ENCODE measurements at places on chromosomes 4 and X.

DNA sequence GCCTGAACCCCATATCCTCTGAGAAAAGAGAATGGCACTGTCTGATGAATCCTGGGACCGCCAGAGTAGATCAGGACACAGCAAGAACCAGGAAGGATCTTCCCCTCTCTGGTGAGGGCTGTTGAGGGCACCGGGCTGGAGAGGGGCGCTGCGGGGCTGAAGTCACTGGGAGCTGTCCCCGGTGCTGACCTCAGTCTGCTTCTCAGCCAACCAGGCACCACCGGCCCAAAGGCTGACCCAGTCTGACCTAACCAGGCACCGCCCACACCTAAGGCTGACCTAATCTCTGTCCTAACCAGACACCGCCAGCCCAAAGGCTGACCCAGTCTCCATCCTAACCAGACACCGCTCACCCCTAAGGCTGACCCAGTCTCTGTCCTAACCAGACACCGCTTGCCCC lies 82.8 kb downstream of the CPZ start:
- DNase-seq: peak; percentile 48

- DNase-seq: no peak
These were observed 59.0 kb upstream of the AFF2 start for GRCh38 chrX:148441387-148441786.

- no peak for DNase-seq
These were observed 123.5 kb downstream of the BCOR start for GRCh38 chrX:39974270-39974669.

- no peak for DNase-seq
These were observed 33.5 kb upstream of the SCRG1 start for GRCh38 chr4:173432430-173432829.

DNA sequence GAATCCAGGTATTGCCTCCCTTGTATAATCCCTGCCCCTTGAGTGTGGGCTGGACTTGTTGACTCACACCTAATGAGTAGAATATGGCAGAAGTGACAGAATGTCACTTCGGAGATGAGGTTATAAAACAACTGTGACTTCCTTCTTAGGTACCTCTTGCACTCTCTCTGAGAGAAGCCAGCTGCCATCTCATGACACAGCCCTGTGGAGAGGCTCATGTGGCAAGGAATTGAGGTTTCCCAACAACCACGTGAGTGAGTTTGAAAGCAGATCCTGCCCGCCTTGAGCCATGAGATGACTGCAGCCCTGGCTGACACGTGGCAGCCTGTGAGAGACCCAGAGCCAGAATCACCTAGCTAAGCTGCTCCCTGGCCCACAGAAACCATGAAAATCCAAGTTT lies 13.5 kb downstream of the ASB11 start:
- DNase-seq: peak; percentile 2

DNA sequence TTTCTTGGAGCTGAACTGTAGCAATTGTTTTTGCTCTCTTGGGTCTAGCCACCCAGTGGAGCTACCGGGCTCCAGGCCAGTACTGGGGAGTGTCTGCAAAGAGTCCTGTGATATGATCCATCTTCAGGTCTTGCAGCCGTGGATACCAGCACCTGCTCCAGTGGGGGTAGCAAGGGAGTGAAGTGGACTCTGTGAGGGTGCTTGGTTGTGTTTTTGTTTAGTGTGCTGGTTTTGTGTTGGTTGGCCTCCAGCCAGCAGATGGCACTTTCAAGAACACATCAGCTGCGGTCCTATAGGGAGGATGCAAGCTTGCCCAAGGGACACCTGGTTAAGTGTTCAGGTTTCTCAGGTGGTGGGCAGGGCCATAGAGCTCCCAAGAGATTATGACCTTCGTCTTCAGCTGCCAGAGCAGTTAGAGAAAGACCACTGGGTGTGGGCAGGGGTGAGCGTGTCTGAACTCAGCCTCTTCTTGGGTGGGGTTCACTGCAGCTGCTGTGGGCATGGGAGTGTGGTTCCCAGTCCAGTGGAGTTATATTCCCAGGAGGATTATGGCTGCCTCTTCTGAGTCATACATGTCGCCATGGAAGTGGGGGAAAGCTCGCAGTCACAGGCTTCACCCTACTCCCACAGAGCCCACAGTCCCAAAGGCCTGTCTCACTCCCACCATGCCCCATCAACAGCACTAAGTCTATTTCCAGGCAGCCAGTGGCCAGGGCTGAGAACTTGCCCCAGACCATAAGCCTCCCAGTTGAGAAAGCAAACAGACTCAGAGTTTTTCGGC lies 811.6 kb downstream of the GLUD2 start:
- no peak for DNase-seq

GRCh38 chrX:15815779-15816437 lies 25.6 kb downstream of the ZRSR2 start:
- peak; percentile 51 for DNase-seq

GRCh38 chrX:143873343-143873742 lies 10.5 kb upstream of the UBE2NL start:
- DNase-seq: peak; percentile 9

GRCh38 chr4:163063891-163064290 lies 102.8 kb downstream of the NAF1 start:
- DNase-seq: peak; percentile 1

- DNase-seq: no peak
These were observed 83.8 kb upstream of the LCORL start for GRCh38 chr4:18105030-18106011.

- no peak for DNase-seq
These were observed 161.8 kb downstream of the MAB21L2 start for GRCh38 chr4:150743564-150744342.

- DNase-seq: peak; percentile 10
These were observed 58.0 kb downstream of the SH3BGRL start for GRCh38 chrX:81259714-81260395.

DNA sequence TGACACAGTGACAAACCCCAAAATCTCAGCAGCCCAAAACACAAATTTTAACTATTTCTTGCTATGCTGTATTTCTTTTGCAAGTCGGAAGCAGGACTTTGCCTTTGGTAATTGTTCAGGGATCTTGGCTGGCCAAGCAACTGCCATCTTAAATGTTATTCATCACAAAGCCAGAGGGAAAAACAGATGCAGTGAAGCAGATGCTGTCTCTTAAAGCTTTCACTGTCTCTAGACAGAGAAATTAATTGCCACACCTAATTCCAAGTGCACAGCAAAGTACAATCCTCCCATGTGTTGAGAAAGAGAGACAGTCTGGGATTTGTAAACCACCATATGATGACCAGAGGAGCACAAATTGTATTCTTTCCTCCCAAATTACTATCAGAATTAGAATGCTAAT lies 30.0 kb upstream of the GALNT7 start:
- no peak for DNase-seq

DNA sequence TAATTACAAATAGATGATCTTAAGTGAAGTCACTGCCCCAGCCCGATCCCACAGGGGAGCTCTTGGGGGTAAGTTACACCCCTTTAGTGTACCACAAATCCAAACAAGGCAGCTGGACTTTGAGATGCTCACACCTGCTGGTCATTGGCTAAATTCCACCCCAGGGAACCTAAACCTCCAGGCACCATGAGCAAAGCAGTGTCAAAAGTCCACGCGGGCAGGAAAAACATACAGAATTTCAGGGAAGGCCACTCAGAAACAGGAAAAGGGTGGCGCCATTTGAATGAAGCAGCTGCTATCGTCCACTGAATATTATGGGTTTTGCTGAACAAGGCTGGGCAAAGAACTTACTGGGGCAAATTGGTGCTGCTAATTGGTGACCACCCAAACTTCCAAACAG lies 30.9 kb downstream of the SUPT20HL1 start:
- no peak for DNase-seq

DNA sequence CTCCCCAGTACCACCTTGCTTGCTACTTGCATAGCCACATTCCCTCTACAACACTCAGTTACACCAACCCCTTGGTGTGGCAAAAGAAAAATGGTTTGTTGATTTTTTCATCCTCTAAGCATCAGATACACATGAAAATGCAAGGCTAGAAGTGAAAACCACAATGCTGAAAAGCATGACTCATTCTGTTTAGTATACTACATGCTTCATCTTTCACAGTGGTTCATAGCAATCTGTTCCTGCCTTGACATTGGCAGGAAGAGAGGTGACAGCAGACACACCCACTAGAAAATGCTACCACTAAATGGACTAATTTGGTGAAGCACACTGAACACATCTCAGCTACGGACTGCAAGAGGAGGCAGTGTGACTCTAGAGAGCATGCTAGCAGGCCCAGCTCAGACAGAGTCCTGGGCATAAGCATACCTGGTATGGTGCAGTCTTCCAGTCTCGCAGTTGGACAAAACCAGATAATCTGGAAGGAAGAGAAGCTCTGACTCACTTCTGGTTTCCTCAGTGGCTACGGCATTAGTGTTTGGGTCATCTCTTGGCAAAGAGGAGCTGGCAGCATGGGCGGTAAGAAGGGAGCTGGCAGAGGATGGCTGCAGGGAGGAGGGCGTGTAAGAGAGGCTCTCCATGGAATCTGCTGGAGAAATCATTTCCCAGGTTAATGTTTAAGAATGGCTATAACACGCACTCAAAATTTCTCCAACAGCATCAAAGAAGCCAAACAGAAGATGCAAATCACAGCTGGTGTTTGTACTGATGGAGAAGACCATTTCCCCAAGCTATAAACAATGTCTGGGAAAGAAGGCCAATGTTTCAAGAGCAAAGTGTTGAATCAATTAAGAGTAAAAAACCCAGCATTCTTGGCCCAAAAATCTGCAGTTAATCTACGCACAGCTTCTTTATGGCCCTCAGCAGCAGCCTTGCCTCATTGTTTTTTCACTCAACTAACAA lies 37.8 kb downstream of the GAB3 start:
- DNase-seq: peak; percentile 79

GRCh38 chr4:1210241-1210841 lies 38.0 kb upstream of the SPON2 start:
- DNase-seq: no peak

- peak; percentile 7 for DNase-seq
These were observed 45.2 kb downstream of the MAGEB17 start for GRCh38 chrX:16212436-16212835.

- DNase-seq: peak; percentile 28
These were observed 152.6 kb downstream of the MID1 start for GRCh38 chrX:10467793-10468192.

DNA sequence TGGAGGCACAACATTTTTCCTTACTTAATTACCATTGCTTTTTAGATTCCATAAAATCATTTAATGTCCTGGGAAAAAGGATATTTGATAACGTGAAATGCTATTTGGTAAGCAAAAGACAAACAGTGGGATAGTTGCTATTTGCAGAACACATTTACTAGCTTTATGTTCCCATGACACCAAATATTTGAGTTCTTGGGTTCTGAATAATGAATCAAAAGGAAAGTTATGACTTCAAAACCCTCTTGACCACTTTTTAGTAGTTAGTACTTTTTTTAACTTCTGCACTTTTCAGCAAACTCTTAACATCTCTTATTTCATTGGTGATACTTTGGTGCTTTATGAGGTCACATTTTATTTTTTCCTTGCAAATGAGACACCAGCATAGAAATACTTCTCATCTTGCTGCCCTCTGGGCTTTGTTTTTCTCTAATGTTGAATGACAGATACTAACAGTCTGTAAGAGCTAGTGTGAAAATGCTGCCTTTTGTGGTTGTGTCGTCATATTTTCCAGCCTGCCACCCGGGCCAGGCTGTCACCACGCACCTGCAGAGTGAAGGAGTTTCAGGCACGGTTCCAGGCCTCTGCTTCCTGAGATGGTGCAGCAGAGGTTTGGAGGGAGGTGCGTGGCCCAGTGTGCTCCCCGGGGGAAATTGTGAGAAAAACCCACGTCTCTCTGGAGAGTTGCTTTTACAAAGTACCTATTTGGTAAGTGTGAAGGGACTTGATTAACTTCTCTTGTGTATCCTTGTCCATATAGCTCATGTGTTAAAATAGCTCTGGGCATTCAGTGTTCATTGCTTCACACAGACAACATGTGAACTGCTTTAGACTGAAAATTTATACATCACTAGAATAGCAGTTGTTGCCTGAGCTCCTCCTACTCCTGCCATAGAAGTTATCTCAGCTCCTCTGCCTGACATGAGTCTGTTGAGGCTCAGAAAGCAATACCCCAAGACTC lies 34.7 kb downstream of the MSL3 start:
- peak; percentile 33 for DNase-seq

- DNase-seq: no peak
These were observed 204.6 kb downstream of the PDGFRA start for GRCh38 chr4:54433686-54434085.

GRCh38 chr4:158821228-158821971 lies 52.6 kb downstream of the FNIP2 start:
- peak; percentile 36 for DNase-seq

- DNase-seq: no peak
These were observed 59.8 kb downstream of the ZNF711 start for GRCh38 chrX:85303544-85303943.

- no peak for DNase-seq
These were observed 58.6 kb downstream of the SMAD1 start for GRCh38 chr4:145540235-145540634.

DNA sequence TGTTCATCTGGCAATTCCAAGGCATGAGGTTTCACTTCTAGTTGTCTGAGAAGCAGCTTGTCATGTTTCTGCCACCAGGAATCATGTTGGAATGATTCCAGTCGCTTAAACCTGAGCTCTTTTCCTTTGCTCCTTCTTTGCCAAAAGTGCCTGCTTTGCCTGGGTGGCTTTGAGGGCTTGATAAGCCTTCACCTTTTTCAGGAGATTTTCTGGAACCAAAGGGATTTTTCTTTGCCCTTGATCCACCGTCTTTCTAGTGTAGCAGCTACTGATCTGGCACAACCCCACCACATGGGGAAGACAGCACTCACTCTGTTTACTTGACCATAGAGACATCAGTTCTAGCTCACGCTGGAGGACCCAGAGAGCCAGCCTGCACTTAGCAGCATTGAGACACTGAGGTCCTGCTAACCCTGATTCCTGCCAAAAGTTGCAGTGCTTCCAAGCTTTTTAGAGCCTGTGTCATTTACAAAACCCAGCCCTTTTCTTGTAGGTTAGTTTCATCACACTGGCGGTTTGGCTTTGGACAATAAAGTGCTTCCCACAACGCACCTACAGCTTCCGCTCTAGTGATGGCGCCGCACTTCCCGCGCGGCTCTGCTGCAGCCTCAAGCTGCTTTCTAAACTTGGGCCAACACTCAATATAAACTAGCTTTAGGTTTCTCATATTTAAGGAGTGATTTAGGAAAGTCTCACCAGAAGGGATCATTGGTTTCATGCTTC lies 7.3 kb upstream of the CCNI start:
- no peak for DNase-seq

DNA sequence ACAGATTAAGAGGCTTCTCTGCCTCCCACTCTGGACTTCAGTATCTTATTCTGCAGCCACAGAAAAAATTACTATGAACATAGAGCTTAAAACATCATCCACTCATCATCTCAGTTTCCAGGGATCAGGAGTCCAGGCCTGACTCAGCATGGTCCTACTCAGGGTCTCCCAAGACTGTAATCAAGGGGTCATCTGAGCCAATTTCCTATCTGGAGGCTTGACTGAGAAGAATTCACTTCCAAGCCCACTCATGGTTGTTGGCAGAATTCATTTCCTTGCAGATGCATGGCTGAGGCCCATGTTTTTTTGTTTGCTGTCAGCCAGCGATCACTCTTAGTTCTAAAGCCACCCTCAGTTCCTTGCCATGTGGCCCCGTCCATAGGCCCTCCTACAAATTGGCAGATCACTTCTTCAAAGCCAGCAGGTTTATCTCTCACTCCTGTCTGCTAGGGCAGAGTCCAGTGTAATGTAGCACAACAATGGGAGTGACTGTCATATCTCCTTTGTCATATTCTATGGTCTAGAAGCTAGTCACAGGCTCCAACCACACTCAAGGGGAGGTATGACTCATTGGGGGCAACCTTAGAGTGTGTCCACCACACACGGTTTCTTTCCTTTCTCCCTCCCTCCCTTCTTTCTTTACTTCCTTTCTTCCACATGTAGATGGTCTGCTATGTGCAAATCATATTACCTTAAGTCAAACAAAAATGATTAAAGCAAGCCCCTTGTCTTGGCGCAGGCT lies 251.6 kb downstream of the QDPR start:
- DNase-seq: no peak

GRCh38 chrX:63350465-63350877 lies 661 bp downstream of the SPIN4 start:
- peak; percentile 32 for DNase-seq

Measured in astrocyte of the hippocampus (primary cell).